NCI-H187 treated with DMSO at 0.1 percent for 48 hours (cell line): ENCODE measurements at places on chromosomes 1 and 21.

DNA sequence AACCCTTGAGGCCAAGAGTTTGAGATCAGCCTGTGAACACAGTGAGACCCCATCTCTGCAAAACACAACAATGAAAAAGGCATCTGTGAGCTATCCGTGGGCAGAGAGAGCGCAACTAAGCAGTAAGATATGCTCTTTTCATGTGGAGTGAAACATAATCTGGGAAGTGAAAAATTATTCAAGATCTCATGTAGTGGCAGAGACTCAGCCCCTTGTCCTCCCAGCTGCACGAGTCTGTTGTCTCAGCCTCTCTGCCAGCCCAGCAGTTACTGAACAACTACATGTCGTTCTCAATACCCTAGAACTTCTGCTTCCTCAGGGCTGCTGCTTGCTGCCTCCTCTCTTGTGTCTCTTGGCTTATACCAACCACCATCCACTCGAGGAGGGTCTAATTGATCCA, 61.3 kb upstream of the WDR26 start:
- no peak for DNase-seq

GRCh38 chr1:10986525-10986890, 25.9 kb upstream of the TARDBP start:
- no peak for DNase-seq

- no peak for DNase-seq
These were observed 83.5 kb downstream of the INTS7 start for GRCh38 chr1:211951856-211952255.

GRCh38 chr1:234933475-234933874, 195.2 kb downstream of the TOMM20 start:
- DNase-seq: no peak

DNA sequence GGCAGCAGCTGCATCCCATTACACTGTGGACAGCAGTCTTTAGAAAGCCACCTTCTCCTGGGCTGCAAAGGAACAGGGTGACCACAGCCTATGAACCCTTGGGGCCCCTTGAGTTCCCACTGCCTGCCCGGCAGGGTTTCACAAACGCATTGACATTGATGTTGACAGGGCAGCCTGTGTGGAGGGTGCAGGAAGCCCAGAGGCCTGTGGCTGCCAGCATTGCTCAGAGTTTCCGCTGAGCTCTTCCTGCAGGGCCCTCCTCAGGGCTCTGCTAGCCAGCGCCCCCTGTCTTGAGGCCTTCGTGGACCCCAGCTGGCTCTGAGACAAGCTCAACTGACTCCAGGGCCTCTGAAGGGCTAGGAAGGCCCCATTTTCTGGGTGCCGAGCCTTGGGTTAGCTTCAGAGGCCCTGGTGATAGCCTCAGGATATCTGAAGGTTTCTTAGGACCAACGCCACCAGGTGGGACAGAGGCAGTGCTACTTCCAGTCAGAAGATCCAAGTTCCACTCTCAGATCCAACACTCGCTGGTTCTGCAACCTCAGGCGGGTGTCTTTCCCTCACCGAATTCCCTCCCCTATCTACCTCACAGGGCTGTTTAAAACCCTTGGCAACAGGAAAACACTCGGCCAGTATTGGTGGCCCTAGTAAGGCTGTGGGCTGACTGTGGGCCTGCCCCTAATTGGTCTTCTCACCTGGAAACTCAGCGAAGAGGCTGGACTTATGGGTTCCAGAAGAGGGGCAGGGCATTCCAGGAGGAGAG, 27.2 kb upstream of the EPS8L3 start:
- no peak for DNase-seq

DNA sequence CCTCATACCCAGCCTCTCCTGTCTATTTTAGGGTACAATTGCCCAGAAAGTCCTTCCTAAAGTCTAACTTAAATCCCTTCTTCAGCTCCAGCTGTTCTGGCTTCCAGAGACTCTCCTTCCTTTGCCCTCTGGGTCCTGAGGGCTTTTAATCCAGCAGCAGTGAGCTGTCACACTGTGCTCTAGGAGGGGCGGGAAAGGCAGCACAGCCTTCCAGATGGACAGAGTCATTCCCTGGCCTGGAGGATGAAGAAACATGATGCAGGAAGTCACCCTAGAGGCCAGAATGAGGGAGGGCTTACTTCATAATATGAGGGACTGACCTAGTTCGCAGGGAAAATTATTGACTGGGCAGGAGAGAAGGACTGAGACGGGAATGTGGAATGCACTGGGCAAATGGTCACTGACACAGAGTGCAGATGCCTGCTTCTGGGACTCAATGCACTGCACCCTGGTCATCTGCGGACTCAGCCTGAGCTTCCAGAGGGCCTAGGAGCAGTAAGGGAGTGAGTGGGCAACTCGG, 1.3 kb downstream of the SH2D2A start:
- DNase-seq: no peak

- DNase-seq: peak; percentile 93
These were observed 60.7 kb downstream of the SH3GLB1 start for GRCh38 chr1:86765073-86765472.

GRCh38 chr21:23017989-23018388, 2019.8 kb downstream of the NCAM2 start:
- DNase-seq: no peak

DNA sequence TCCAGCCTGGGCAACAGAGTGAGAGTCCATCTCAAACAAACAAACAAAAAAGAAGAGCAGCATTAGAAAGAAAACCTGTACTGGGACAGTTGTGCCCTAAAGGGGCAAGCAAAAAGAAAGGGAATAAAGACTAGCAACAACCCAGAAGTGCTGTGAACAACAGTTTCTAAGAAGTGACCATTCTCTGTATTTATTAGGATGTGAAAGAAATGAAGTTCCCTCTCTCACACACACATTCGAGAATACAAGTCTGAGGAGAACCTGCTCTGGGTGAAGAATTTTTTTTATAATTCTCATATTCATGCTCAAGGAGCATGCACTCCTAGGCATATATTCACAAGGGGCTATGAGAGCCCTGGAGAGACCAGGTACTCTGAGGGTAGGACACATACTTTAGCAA, 59.5 kb upstream of the LRRC8D start:
- DNase-seq: no peak

DNA sequence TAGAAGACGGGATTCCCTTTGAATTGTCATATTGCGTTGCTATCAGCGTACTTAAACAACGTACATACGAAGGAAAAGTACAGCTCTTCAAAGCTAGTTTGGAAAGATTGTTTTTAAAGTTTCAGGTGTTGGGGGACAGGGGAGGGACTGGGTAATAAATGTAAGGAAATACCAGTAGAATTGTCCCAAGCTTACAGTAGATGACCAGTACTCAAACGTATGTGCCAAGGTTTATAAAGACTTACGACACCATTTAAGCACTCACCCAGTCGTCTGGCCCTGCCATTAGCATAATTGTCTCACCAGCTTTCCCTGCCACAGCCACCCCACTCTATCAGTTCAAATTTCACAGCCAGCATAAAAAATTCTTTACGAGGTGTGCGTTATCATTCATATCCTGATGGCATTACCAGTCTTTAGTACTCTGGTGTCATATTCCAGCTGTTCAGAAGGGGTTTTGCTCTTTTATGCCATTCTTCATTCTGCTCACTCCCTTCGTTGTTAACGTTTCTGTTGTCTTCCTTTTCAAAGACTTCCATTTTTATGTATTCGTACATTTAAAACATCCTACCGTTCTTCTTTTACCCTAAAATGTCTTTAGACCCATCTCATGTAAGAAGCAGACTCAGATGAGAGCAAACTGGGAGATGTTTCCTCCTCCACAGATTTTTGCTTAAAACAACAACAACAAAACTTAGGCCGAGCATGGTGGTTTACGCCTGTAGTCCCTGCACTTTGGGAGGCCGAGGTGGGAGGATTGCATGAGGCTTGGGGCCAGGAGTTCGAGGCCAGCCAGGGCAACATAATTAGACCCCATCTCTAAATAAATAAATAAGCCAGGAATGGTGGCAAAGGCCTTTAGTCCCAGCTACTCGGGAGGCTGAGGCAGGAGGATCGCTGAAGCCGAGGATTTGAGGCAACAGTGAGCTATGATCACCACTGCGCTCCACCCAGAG, 1.0 kb upstream of the HP1BP3 start:
- peak; percentile 28 for DNase-seq

DNA sequence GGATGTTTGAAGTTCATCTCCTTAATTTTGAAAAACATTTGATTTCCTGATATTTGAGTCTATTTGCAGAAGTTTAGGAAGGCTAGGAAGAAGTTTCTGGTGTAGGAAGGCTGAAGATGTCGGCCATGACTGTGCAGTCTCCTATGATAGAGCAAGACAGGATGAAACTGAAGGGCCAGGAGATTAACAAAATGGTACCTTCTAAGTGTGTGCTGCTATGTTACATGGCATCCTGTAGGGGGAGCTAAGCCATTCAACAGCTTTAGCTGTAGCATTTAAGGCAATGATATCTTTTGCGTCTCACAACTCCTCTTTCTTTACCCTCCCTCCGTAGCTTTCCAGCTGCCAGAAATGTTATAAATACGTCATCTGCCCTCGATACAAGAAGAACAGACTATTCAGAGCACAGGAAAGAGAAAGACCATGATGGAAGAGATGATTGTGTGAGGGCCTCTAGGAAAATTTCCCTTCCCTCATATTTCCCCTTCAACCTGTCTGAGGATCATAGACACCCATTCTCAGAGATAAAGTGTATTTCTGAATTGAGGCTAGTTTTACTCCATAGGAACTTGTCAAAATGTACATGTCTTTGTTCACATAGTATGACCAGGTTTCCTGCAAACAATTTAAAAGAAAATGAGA, 61.1 kb downstream of the XCL1 start:
- DNase-seq: peak; percentile 67

- no peak for DNase-seq
These were observed 92.5 kb downstream of the SCMH1 start for GRCh38 chr1:41149570-41149969.

DNA sequence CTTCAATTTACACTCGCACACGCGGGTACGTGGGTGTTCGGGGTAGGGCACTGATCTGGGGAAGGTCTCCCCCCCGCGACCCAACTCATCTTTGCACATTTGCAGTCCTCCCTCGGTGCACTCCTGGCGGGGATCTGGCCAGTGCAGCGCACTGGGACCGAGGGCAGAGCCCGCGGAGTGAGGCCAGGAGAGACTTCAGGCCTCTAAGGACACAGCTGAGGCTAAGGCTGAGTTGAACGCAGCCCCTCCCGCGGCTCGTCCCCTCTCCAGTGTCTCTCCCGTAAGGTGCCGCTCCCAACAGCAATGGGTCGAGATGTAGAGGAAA, 936 bp upstream of the NCAM2 start:
- DNase-seq: no peak

- no peak for DNase-seq
These were observed 148.3 kb downstream of the PEX14 start for GRCh38 chr1:10622910-10623685.

DNA sequence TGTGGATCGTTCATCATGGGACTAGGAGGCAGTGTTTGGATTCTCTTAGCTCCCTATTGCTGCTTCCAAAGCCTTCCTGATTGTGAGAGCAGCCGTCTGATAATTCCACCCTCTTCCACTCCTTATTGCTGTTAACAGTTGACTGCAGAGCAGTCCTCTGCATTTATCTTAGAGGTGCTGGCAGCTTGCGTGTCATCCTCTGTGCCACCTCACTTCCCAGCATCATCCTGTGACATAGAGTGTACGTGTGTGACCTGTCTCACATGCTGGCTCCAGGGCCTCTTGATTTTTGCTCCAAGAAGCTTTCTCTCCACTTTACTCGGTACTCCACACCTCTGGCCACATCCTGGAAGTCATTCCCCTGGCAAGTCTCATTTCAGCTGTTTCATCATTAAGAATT, 53.0 kb upstream of the DYNLT5 start:
- DNase-seq: no peak

- no peak for DNase-seq
These were observed 275.7 kb upstream of the C1orf174 start for GRCh38 chr1:4175566-4176405.

GRCh38 chr1:85125891-85126290, 74.9 kb downstream of the SYDE2 start:
- no peak for DNase-seq

- no peak for DNase-seq
These were observed 58.7 kb downstream of the XCL2 start for GRCh38 chr1:168485048-168485447.

DNA sequence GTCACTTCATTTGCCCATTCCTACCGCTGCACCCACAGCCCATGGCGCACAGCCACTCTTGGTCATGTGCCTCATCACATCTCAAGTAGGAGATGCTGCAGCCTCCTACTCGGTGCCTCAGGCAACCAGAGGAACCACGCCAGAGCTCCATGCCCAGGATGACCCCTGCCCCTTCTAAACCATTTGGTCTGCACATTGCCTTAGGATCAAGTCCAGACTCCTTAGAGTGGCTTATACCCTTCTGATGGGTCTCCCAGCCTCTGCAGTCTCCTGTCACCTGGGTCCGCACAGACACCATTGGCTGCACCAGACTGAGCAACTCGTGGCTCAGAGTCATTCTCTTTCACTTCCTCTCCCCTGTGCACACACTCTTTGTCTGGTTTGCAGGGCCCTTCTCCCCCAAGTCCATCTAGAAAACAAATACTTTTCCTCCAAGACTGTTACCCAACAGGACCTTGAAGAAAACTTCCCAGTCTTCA, 2.2 kb upstream of the ADORA3 start:
- no peak for DNase-seq

DNA sequence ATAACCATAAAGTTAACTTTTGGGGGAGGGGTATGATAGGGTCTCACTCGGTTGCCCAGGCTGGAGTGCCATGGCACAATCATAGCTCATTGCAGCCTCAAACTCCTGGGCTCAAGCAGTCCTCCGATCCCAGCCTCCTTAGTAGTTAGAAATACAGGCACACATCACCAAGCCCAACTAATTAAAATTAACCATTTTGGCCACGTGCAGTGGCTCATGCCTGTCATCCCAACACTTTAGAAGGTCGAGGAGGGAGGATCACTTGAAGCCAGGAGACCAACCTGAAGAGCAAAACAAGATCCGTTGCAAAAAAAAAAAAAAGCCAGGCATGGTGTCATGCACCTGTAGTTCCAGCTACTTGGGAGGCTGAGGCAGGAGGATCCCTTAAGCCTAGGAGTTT, 26.6 kb upstream of the MED18 start:
- no peak for DNase-seq

GRCh38 chr1:160640359-160641123, 6.3 kb downstream of the SLAMF1 start:
- DNase-seq: no peak

- DNase-seq: no peak
These were observed 8.1 kb upstream of the ATP1B1 start for GRCh38 chr1:169098380-169098779.

DNA sequence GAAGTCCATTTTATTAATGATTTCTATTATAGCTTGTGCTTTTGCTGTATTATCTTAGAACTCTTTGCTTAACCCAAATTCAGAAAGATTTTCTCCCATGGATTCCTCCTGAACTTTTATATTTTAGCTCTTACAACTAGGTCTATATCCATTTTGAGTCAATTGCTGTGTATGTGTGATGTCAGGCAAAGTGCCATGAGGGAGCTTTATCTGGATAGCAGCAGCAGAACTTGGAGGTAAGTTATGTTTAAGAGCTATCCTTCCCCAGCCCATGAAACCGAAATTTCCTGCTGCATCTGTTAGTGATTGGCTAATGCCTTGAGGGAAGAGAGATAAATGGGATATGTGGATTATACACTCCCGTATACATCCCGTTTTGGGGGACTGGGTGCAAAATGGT, 29.9 kb downstream of the ADAM30 start:
- DNase-seq: no peak
